ENCODE measurements at places on chromosomes 3 and 15.

DNA sequence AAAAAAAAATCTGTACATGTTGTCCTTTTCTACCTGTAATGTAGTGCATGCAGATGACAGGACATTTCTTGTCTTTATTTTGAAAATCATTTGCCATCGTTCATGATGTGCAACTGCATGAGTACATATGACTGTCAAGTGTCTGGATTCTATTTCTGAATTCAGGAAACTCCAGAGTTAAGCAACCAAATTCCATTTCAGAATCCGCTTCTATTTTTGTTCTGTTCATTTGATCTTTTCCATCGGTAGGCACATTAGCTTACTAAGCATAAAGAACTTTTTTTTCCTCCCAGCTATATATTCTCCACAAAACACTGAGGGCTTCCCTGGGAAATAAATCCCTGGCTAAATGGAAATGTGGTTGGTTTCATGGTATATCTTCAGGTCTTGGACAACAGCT lies 365.6 kb downstream of the PTPRG start:
- DNase-seq = no peak

DNA sequence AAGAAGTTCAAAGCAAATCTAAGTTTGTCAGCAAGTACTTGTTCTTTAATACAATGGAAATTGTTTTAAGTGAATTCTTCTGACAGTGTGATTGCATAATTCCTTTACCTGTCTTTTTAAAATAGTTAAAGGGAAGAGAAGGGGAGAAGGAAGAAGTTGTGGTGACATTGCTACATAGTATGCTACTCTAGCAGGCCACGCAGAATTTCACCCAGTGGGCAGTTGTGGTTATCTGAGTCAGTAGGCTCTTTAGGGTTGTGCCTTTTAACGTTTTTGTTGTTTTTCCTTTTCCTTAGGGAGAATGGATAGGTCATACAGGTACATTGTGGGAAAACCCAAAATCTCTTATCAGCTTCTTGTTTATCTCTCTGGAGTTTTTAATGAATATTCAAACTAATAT lies 40.4 kb downstream of the KIF15 start:
- DNase-seq = no peak

- DNase-seq = no peak
Observed at GRCh38 chr15:25060472-25060803, 105.7 kb downstream of the SNRPN start.

- no peak for DNase-seq
Observed at GRCh38 chr3:188218603-188219002, 64.6 kb downstream of the LPP start.

GRCh38 chr3:165446555-165446954 lies 250.4 kb upstream of the SLITRK3 start:
- DNase-seq = no peak

- no peak for DNase-seq
Observed at GRCh38 chr15:51108933-51109550, 14.3 kb upstream of the TNFAIP8L3 start.

DNA sequence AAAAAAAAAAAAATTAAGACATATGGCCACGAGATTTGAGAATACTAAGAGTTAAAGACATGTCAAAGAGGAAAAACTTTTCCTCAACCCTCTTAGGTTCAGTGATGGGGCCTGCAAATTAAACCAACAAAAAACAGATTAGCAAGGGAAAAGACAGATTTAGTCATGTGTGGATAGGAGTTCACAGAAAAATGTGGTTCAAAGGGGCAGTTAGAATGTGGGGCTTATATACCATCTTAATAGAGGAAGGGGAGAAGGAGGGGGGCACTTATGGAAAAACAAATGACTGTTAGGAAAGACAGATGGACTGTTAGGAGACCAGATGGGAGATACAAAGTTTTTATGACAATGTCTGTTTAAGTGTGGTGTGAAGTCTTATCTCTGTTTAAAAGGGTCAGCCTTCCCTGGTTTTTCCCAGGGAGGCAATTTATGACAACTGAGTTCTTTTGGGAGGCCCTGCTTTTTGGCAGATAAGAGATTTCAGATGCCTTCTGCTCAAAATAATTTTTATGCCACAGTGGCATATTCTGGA lies 68.7 kb upstream of the FURIN start:
- DNase-seq = no peak

DNA sequence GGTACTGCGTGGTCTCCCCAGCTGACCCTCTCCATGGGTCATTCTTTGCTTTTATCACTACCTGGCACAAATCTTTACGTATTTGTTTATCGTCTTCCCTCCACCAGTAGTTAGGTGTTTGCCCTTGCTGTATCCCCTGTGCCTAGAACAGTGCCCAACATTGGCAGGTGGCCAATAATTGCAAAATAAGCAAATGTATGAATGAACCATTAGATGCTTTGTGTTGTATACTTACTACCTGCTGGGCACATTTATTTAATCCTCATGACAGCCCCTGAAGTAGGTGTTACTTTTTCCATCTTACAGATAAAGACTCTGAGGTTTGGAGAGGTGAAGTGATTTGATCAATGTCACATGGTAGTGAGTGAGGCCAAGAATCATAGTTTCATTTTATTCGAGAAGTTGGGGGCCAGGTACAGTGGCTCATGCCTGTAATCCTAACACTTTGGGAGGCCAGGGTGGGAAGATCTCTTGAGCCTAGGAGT lies 2.0 kb upstream of the TWF2 start:
- DNase-seq = peak; percentile 9

DNA sequence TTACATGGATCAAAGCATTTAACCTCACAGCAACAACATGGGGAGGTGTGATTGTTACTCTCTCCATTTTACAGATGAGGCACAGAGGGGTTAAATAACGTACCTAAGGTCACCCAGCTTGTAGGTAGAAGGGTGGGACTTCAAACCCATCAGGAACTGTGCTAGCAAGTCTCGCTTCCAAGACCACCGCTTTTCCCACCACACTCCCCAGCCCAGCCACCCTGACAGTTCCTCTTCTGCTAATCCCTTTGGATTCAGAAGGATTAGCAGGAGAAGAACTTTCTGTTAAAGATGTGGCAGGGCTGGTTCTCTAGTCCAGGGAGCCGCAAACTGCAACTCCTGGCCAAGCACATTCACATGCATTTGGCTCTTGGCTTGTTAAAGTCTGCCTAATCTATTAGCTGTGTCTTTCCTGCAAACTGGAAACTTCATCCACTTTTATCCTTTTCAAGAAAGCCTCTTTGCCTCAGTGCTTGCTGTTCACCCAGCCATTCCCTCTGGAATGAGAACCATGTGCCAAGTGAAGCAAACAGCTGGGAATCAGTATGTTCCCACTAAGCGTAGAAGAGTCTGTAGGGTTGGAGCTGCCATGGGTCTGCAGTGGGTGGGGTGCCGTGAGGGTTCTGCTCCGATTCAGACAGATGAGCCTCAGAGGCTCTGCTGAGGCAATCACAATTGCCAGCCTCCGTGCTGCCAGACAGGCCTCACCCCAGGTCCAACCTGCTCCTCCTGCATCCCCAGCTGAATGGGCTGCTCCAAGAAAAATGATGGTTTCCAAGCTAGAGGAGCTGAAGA lies 44.6 kb downstream of the POMGNT2 start:
- no peak for DNase-seq

DNA sequence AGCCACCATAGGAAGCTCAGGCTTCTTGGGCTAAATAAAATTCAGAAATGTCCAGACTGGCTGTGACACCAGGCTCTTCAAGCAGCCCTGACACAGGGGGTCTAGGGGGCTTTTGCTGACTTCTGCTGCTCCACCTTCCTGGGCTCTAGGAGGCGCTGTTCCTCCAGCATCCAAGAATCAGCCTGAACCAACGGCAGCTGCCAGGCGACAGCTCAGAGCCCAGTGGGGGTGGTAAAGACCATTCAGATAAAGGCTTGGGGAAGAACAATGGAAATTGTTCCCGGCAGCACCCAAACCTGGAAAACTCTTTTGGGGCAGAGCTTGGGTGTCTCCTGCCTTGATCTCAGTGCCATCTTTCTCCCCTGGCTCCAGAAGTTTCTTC lies 21.6 kb upstream of the PSTPIP1 start:
- peak; percentile 45 for DNase-seq

GRCh38 chr3:151356794-151357462 lies 27.6 kb upstream of the P2RY13 start:
- no peak for DNase-seq

GRCh38 chr15:73318463-73319351 lies 50.1 kb downstream of the HCN4 start:
- no peak for DNase-seq

DNA sequence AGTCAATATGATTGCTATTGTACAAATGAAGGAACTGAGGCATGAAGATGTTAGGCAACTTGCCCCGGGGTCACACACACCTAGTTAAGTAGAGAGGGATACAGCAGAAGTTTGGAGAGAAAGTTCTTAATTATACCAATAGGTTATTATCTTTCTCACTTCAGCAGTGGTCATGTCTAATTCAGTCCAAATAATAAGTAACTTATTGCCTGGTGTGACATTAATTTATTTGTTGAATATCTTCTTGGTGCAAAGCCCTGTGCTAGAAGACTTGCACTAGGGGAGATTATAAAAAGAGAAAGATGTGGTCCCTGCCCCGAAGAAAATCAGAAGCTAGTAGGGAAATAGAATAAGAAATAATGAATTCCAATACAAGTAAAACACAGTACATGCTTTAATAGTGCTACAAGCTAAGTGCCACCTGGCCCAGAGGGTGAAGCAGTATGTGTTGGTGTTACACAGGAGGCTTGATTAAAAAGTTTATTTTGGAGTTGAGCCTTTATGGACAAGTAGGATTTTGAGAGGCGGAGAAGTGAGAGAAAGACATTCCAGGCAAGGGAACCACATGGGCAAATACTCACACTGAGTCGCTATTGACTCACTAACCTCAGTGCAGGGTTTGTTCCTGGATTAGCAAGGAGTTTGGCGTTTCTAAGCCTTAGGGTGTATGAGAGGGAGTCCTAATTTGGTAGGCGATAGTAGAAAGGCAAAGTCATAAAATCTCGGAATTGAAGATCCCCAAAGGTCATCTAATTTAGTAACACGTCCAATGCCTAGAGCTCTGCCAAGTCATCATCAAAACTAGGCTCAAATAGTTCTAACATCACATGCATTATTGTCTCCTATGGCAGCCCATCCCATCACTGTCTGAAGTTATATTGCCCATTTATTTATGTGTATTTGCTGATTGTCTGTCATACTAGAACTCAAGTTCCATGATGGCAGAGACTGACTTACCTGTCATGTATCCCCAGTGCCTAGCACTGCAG lies 19.2 kb upstream of the GSK3B start:
- no peak for DNase-seq

DNA sequence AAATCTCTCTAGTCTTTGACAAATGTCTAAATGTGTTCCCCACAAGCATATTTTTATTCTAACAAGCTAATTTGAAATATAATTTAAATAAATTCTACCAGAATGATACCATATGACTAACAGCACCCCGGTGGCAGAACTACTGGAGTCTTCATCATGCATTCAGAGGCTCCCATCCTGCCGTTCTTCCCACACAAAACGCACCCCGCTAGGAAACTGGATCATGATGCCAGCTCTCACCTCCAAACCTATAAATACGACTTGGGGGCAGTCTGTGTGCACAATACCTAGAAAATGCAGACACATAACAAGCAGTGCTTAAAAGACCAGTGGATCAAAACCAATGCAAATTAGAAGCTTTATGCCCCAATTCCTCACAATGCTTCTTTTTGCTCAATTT lies 8.5 kb downstream of the HOMER2 start:
- DNase-seq = no peak

DNA sequence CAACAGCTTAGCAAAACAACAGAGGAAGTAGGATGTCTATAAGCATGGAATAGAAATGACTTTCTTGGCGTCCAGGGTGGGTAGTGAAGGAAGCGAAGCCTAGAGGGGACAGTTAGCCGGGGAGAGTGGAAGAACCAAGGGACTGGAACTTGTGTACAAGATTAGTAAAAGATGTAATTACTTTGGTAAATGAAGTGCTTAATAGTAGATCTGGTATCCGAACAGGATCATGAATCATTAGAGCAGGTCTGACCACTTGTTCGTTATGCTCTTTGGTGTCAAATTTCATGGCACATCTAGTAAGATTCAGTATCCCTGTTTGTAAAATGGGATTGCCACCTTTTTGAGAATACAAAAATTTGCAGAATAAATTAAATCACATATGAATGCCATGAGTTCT lies 112.5 kb upstream of the MLF1 start:
- DNase-seq = no peak

DNA sequence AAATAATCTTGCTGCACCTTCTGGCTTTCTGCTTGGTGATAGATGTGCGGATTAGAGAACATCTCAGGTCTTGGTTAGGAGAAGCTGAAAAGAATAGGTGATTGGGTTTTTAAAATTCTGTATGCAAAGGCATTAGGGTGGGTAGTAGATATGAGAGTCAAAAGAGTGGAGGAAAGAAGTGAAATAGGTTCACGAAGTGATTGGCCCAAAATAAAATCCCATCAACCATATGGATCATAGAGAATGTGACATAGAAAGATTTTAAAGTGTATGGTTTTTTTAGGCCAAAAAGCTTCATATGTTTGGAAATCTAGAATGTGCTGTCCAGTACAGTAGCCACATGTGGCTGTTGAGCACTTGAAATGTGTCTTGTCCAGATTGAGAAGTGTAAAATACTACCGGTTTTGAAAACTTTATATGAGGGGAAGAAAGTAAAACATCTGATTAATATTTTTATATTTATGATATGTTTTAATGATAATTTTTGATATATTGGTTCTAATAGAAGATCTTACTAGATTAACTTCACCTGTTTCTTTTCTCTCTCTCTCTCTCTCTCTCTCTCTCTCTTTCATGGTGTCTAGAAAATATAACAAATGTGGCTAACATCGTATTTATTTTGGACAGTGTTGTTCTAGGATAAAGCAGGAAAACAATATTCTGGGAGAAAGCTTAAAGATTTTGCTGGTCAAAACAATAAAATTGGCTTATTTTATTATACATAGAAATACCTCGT lies 2.9 kb downstream of the MBNL1 start:
- DNase-seq = no peak

Data from stimulated activated naive CD4-positive, alpha-beta T cell (primary cell).